NCI-H1105 treated with DMSO at 0.1 percent for 48 hours (cell line): ENCODE measurements at places on chromosomes 1 and 21.

DNA sequence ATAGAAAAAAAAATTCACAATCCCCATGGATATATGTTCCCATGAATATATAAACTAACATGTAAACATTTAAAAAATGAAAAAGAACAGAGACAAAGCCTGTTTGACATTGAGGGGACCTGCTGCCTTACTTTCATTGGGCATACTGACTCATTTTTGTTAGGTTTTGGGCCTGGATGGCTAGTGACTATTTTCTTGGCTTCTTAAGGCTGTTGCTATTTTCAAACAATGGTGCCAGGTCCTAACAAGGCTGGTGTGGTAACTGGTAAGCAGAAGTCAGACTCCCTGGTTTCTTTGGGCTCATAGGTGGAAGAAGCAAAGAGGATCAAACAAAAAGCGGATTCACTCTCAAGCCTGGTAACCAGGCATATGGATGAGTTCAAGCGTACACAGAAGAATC is 51.0 kb downstream of the LAMC2 start:
- no peak for DNase-seq

GRCh38 chr1:229860926-229861325 is 206.1 kb upstream of the GALNT2 start:
- DNase-seq, result no peak

DNA sequence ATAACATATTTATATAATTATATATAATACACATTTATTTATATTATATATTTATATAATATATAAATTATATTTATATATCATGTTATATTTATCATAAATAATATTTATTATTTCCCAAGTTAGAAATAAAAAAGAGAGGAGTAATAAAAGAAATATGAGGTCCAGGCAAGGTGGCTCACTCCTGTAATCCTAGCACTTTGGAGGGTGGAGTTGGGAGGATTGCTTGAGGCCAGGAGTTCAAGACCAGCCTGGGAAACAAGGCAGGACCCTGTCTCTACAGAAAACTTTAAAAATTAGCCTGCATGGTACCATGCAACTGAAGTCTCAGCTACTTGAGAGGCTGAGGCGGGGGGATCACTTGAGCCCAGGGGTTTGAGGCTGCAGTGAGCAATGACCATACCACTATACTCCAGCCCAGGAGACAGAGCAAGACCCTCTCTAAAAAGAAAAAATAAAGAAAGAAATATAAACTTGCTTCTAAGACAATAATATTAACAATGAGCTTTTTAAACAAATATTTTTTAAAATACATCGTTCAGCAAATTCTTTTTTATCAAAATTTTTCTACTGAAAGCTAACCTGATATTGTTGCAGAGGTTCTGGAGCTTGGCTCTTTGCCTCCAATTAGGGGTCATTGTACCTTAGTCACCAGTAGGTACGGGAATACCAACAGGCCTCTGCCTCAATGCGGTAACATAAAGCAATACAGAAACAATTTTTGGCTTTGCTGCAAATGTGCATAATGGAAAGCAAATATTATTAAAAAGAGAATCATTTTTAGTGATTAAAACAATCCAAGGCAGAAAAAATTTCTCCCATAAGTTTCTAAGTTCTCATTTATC is 290.0 kb downstream of the SETD4 start:
- DNase-seq, result no peak

GRCh38 chr1:232011961-232012360 is 385.4 kb downstream of the DISC1 start:
- no peak for DNase-seq

DNA sequence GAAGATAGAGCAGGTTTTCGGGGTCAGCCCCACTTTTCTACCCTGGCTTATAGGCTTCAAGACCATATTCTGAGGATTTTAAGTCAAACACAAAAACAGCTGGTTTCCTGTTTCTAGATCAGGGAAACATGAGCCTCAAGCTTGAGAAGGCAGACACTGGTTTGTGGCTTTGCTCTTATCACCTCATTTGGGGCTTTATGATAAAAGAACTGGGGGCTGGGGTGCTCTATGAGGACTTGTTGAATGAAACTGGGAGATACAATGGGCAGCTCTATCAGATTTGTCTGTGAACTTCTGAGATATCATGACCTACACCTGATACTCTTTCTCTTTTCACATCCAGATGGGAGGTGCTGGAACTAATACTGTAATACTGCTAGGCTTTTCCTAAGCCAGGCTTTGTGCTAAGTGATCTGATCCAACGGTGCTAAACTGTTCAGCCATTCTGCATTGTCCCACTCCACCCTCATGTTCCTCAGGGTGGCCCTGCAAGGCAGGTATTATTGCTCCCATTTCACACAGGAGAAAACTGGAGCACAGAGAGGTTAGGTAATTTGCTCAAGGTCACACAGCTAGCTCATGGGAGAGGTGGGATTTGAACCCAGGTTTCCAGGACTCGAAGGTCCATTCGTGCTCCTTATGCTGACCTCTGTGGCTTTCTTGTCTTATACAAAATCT is 6.6 kb downstream of the AJAP1 start:
- DNase-seq, result no peak

DNA sequence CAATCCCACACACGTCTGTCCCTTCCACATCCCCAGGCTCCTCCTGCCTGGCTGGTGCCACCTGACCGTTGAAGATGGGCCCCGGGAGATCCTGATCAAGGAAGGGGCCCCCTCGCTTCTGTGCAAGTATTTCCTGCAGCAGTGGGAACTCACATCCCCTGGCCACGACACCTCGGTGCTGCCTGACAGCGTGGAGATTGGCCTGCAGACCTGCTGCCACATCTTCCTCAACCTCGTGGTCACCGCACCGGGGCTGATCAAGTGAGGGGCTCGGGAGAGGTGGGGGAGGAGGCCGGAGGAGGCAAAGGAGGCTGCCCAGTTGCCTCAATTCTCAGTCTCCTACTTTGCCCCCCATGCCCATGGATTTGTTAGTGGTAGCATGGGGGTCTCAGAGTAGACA is 5.6 kb downstream of the NCDN start:
- DNase-seq, result no peak

DNA sequence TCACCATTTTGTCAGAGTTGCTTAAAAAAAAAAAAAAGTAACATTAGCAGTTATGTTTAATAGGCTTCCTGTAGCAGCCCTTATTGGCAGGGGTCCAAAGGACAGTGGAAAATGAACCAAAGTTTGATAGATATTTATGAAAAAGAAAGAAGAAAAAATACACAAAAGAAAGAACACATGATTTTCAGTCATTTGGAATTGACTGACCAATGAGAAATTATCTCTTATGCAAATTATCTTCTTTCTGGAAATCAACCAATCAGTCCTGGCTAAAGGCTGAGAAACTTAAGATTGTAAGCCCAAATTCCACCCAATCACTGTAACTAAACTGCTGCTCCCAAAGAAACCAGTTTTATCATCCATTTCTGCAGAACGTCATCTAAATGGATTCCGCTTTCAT is 282.4 kb downstream of the TM2D1 start:
- no peak for DNase-seq

GRCh38 chr1:208164609-208165008 is 79.6 kb downstream of the PLXNA2 start:
- DNase-seq, result no peak

DNA sequence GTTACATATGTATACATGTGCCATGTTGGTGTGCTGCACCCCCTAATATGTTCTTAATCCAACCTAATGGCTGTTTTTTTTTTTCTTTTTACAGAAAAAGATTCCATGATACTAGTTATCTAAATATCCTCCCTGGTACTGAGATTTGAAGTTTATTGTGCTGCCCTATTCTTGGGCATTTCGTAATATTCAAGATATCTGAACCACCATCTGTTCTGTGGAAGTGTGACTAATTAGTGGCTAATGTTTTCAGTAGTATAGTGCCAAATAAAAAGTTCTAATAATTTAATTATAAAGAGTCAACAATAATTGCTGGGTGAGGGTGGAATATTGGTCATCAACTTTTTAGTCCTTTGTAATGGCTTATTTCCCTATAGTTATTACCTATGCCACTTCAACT is 217.5 kb downstream of the GABPA start:
- no peak for DNase-seq

GRCh38 chr1:1889847-1890505 is 911 bp downstream of the GNB1 start:
- DNase-seq, result no peak

- DNase-seq, result no peak
Measured at GRCh38 chr1:200075938-200076546, 48.5 kb downstream of the NR5A2 start.

DNA sequence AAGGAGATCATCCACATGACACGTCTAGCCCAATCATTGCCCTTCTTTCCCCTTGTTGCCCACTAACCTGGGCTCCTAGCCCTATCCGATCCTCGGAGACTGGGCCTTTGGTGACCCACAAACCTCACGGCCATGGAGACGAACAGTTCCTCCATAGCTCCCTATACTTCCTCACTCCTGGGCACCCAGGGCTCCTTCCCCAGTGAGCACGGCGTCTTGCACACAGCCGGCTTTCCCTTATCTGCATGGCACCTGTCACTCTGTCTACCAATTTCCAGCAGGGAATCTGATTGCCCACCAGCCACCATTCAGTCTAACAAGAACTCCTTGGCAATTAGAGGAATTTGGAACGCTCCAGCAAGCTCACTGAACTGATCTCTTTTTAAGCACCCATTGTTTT is 3.1 kb downstream of the GNG4 start:
- DNase-seq, result no peak

- no peak for DNase-seq
Measured at GRCh38 chr1:212699625-212700222, at the start of gene BATF3. BATF3 (minus strand) TSS chr1:212699840; CDS start chr1:212699762, 78 bp downstream.

GRCh38 chr1:55483523-55483922 is 268.4 kb upstream of the USP24 start:
- no peak for DNase-seq

DNA sequence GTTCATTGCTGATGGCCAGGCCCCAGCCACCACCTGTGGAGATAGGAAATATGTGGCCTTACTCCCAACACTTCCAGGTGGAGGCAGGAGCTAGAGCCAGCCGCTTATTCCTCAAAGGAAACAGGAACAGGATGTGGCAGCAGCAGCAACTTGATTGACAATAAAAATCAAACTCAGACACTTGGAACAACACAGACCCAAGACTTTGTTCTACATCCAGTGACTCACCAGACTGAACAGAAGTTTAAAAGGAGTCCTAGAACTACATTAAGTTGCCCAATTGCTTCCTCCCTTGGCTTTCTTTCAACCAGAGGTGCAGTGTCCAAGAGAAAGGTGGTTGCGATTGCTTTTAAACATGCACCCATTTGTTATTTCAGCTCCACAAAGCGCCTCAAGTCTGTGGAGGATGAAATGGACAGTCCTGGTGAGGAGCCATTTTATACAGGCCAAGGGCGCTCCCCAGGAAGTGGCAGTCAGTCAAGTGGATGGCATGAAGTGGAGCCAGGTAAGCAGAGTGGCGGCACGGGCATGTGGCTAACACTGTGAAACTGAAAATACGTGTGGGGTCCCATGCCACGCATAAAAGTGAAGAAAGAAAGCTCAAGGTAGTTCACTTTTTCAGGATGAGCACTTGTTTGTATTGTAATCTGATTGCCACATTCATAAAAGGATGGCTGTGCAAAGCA is 276.6 kb downstream of the NFIA start:
- DNase-seq, result no peak
